ENCODE measurements at places on chromosomes 6 and 20.

DNA sequence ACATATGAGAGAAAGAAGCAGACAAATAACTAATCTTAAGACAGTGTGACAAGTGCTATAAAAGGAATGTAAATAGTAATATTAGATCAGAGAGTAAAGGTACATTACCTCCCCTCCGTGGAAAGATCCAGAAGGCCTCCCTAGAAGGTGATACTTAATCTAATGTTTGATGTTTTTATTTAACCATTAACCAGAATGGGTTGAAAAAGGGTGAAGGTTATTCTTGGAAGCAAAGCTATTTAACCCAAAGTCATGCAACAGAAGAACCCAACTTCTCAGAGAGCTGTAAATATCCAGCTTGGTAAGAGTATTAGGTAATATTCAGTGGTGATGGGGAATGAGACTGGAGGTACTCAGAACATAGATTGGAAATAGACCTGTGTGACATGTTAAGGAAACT lies 68.0 kb upstream of the HIVEP1 start:
- no peak for DNase-seq

GRCh38 chr20:48722737-48723191 lies 105.0 kb downstream of the PREX1 start:
- no peak for DNase-seq

- peak; percentile 29 for DNase-seq
Measured at GRCh38 chr6:11791354-11792107, 12.9 kb upstream of the ADTRP start.

DNA sequence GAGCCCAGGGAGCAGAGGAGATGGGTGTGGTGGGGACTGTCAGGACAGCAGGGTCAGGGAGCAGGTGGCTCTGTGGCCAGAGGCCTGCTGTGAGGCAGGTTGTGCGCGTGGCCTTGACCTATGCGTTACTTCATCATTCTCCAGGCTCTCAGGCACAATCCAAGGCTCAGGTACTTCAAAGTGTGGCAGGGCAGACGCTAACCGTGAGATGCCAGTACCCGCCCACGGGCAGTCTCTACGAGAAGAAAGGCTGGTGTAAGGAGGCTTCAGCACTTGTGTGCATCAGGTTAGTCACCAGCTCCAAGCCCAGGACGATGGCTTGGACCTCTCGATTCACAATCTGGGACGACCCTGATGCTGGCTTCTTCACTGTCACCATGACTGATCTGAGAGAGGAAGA lies 535 bp downstream of the NCR2 start:
- DNase-seq, result no peak

DNA sequence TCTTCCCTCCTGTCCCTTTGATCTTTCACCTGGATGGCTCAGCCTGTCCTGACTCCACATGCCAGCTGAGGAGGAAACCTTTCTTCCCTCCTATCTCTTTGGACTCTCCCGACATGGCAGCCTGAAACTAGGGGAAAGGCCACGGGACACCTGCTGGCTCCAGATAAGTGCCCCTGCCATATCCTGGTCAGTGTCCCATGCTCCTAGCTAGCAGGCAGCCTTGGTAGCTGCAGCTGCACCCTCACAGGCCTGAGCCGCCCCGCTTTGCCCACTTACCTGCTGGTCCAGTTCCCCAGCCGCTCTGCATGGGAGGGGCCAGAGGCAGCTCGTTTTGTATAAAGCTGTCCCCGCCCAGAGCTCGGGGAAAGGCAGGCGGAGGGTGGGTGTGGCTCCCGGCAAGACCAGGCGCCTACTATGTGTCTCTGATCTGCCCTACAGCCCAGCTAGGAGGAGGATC lies 7.4 kb upstream of the SLC52A3 start:
- no peak for DNase-seq

- DNase-seq, result no peak
Measured at GRCh38 chr6:4935975-4936680, 67.7 kb downstream of the RPP40 start.
